Stimulated activated CD8-positive, alpha-beta memory T cell treated with anti-CD3 and anti-CD28 coated beads, Interleukin-4, amount 100 ng/mL, for 4 hours (primary cell): ENCODE measurements at places on chromosomes 1 and 21.
A peak's percentile ranks its signal among the peaks of the same experiment; 100 is the strongest.

DNA sequence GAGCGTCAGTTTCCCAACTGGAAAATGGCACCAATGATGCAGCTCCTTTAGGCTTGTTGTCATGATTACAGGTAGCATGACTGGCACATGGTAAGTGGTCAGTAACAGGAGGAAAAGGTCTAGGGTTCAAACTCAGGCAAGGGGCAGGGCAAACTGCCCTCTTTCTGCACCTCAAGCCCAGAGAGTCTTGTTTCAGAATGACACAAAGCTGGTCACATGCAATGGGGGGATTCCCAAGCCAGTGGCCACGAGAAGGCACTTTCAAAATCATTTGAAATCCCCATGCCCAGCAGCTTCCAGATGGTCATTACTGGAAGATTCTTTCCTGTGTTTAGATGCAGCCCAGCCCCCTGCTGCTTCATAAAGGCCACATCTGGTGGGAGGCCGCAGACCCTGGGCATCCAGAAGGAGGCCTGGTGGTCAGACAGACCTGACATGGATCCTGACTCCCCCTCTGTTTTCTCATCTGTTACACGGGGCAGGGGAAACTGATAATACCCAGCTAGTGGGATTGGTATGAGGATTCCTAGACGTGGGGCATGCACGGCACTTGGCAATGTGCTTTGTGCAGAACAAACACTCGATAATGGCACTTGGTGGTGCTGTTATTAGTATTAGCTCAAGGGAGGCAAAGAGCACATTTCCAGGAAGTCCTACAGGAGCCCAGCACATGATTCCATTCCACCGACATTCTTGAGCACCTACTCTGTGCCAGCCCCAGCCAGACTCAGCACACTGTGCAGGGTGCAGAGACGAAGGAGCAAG, 6.9 kb upstream of the PLA2G2D start:
- no peak for DNase-seq

DNA sequence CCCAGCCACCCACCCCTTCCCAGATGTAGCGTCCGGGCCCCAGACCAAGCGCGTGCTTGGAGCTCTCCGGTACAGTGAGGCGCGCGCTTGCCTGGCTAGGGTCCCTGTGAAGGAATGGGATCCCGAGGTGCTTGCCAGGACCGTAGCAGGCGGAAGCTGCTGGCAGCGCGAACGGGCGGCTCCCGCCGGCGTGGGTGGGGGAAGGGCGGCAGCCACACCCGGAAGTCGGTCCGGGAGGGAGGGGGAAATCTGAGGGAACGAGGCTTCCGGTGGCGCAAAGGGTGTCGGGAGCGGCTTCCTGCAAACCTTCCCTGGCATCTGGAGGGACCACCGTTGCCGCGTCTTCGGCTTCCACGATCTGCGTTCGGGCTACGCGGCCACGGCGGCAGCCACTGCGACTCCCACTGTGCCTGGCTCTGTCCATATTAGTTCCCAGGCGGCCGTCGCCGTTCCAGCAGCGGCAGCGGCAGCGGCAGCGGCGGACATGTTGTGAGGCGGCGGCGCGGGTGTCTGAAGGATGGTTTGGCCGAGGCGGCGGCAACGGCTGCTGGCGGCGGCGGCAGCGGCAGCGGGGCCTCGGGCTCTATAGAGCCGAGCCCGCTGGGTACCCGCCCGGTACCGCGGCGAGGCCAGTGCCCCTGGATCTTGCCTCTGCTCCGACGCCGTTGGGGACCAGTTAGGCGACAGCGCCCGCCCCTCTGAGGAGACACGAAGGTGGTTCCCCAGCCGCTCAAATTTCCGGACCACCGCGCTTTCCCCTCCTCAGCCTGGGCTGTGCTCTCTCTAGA, at the start of gene DR1:
DR1 (plus strand) TSS at position 275 of the 788 bp plus-strand sequence. CDS start 739 bp downstream, outside the sequence.
- DNase-seq = peak; percentile 83

DNA sequence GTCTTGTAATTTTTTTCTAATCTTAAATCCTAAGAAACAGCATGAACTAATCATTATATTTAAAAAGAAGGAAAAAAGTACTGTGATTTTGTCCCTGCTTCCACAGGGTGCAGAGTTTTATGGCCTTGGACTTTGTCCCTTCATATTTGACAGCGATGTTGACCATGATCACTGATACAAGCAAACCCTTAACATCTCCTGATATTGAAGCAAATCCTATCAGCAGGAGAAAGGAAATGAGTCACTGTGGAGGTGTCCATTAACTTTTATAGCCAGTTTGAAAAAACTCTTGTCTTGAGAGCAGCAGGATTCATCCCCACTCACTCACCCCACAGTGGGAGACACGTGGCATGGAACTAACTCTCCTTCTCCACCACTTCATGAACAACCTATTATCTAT, 5.1 kb upstream of the REG4 start:
- no peak for DNase-seq

GRCh38 chr1:31127266-31127665, 61.7 kb upstream of the PUM1 start:
- no peak for DNase-seq

GRCh38 chr1:81512252-81513003, 288.3 kb upstream of the ADGRL2 start:
- DNase-seq = no peak

DNA sequence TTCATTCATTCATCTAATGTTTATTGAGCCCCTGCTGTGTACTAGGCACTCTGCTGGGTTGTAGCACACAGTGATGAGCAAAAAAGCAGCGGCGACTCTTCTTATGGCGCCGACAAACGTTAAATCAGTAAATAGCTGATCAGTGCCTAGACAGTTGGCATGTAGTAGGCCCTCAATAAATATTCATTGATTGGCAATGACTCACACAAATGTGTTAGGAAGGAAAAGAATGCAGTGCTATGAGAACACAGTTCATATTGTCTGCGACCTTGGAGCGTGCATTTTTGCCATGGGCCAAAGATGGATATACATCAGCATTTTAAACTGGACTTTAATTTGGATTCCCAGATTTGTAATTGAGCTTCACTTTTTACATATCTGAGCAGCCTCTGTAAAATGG, 52.0 kb downstream of the PRDM2 start:
- no peak for DNase-seq

GRCh38 chr1:39386997-39387396, 104.4 kb upstream of the BMP8A start:
- DNase-seq = no peak

GRCh38 chr1:179742291-179742690, 800 bp upstream of the FAM163A start:
- DNase-seq = no peak

- DNase-seq = no peak
These were observed 323.3 kb downstream of the ASTN1 start for GRCh38 chr1:176841238-176841637.

- no peak for DNase-seq
These were observed 46.6 kb downstream of the HIVEP3 start for GRCh38 chr1:41872074-41872473.

GRCh38 chr1:243946946-243947345, 96.9 kb upstream of the AKT3 start:
- no peak for DNase-seq

- DNase-seq = no peak
These were observed 141.1 kb upstream of the SAMSN1 start for GRCh38 chr21:14687268-14687625.

- DNase-seq = no peak
These were observed 613 bp upstream of the GPATCH4 start for GRCh38 chr1:156601892-156602291.

DNA sequence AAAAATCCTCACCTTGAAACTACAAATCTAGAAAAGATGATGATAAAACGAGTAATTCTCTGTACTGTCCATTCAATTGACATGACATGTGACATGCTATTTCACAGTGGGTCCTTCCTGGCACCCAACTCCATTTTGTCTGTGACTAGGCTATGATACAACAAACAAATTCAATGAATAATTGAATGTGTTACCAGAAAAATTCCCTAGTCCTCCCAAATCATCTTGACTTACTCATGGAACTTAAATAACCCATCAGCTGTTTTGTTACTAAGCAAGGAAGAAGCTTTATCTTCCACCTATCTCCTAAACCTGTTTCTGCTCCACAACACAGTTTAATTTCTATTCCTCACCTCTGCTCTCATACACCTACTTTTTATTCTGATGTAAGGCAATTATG, 30.4 kb downstream of the B3GALNT2 start:
- no peak for DNase-seq

- DNase-seq = no peak
These were observed 192.4 kb downstream of the TGFBR3 start for GRCh38 chr1:91693557-91693956.
